ENCODE measurements at places on chromosomes 1 and 21.
A peak's percentile ranks its signal among the peaks of the same experiment; 100 is the strongest.

DNA sequence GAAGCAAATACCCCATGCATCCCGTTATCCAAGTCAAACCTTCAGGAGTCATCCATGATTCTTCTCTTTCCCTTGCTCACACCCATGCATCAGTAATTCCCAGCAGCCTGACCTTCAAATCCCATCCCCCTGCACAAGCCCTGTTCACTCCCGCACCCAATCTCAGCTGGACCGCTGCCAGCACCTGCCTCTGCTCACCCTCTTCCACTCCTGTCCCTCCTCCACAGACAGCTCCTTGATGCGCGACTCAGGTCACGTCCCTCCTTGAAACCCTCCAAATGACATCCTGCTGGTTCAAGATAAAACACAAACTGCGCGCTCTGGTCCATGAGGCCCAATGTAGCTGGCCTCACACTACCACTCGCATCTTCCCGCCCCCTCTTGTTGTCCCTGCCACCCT, 43.4 kb upstream of the MPZL1 start:
- DNase-seq: no peak

GRCh38 chr1:156114101-156114918, at the start of gene LMNA:
Gene LMNA, plus strand, starts transcription at chr1:156114711. Its CDS starts 208 bp downstream, at chr1:156114919.
- peak; percentile 96 for DNase-seq

- no peak for DNase-seq
These were observed 25.4 kb downstream of the NFASC start for GRCh38 chr1:204896023-204896422.

DNA sequence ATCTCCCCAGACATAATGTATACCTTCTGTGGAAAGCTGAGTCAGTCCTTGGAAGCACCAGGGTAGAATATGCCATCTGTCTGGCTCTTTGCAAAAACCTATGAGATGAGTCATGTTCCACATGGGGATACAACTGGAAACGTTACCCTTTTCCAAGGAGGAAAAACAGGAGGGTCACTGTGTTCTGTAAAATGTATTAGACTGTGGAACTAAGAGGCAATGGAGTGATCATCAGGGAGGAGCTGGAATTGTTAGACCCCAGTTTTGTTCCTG, 16.1 kb upstream of the PSMD4 start:
- DNase-seq: no peak

- DNase-seq: no peak
These were observed 36.9 kb upstream of the SLC22A15 start for GRCh38 chr1:115939455-115939854.

DNA sequence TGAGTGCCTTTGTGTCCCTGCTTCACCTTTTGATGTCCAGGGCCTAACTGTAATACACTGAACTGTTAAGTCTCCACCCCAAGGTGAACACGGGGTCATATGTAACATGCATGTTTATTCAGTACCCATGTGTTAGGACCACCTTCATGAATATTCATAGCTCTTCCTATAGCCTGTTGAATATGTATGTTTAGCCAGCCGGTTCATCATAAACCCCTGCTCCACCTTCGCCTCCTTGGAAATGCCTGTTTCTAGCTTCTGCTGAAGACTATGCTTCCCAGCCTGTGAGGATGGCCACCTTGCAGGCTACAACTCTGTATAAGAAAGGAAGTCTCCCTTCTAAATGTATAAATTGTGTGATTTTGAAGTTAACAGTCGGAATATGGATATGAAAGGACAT, 69.3 kb downstream of the C1orf94 start:
- DNase-seq: no peak

DNA sequence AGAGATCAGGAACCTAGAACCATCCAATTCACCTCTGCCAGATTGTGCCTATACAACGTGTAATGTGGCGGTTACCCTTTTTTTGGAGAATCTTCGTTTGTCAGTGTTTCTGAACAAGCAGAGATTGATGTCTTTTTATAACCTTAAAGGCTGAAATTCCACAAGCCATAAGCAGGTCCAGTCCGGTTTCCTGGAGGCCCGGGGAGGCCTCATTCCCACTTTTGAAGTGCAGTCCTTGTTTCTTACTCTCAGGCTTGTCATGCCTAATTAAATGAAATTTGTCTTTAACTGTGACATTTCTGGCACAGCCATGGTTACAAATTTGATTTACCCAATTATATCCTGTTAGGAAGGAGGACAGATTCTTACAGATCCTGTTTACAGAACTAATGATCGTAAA, 27.8 kb downstream of the ZNF362 start:
- no peak for DNase-seq

DNA sequence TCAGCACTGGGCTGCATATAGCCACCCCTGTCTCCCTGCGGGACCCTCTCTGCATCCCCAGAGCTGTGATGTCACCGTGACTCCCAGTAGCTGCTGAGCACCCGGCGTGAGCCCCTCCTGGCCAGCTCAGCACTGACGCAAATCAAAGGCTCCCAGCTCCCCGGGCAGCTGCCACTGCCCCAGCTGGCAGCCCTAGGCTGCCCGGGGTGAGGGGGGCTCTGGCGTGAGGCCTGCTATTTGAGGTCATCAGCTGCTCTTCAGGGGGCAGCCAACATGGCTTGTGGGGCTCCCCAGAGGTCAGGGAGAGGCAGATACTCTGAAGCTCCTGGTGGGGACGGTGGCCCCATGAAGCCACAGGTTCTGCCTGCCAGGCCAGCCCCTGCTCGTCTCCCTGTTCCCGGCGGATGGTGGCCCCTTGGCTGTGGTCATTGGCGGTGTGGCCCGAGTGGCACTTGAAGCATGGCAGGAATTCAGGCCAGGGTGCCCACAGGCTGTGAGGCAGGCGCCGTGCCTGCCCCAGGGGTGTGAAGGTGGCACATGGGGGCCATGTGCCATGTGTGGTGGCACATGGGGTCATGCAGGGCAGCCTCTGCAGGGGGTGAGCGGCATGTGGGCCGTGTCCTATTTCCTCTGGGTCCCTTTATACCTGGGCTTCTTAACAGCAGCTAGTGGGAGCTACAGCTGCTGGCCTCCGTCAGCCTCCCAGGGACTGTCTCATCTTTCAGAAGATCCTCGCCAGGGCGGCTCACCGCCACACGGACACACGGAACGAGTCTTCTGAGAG, 85.4 kb downstream of the SIK1 start:
- no peak for DNase-seq

- DNase-seq: peak; percentile 32
These were observed 30.4 kb downstream of the TMEM63A start for GRCh38 chr1:225851805-225852204.

DNA sequence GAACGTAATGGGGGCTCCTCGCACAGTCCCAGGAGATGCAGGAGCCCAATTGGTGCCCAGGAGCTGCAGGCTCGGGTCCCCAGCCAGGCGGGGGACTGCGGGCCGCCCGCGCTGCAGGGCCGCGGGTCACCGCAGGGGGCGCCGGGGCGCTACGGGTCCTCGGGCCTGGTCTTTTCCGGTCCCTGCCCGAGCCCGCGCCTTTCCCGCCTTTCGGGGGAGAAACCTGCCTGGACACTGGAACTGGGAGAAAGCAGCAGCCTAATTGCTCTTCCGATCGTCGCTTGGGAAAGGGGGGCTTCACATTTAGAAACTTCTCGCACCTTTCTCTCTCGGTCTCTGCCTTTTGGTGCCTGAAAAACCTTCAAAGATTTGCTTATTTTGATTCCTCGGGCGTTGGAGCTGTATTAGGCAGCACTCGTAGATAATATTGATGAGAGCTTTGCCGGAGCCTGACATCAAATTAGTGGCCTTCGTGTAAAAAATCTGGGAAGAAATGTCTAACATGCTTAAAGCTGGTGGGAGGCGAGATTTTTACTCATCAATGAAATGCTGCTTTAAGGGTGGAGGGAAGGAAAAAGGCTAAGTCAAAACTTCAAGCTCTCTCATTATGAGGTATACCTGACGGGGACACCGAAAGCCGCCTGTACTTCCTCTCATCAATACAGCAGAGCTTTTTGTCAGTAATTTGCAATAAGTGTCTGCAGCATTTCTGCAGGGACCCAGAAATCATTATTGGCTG, 12.6 kb upstream of the BARHL2 start:
- no peak for DNase-seq

GRCh38 chr1:4700801-4701200, 46.4 kb downstream of the AJAP1 start:
- no peak for DNase-seq

DNA sequence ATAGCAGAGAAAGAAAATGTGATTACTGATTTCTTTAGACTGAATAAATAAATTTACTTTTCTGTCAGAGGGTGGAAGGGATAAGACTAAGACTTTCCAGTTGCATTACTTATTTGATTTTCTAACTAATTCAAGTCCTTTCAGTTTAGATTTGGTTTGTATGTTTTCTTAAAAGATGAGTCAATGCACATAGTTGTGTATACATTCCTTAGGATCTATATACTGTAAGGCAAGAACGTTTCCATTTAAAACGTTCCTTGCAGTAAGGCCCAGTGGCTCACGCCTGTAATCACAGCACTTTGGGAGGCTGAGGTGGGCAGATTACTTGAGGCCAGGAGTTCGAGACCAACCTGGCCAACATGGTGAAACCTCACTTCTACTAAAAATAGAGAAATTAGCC, 14.5 kb upstream of the SERTAD4 start:
- no peak for DNase-seq

GRCh38 chr1:53079251-53079650, 17.2 kb downstream of the PODN start:
- DNase-seq: no peak

GRCh38 chr21:37032877-37033471, 26.5 kb downstream of the RIPPLY3 start:
- peak; percentile 42 for DNase-seq

DNA sequence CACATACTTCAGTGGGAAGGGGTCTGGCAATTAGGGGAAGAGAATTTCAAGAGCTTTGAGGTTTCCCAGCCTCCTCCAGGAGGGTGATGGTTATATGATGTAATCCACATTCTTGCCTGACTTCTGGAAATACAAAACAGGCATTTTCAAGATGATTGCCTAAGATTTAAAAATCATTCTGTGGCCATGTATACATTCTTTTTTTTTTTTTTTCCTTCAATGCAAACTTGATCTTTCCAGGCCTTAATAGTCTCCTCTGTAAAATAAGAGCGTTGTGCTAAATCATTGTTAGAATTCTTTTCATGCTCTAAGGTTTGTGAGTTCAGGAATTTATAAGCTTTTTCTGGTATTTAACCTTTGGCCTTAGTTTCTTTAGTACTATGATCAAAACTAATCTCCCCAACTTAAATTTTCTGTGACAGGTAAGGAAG, 192.3 kb upstream of the HMCN1 start:
- DNase-seq: peak; percentile 33

DNA sequence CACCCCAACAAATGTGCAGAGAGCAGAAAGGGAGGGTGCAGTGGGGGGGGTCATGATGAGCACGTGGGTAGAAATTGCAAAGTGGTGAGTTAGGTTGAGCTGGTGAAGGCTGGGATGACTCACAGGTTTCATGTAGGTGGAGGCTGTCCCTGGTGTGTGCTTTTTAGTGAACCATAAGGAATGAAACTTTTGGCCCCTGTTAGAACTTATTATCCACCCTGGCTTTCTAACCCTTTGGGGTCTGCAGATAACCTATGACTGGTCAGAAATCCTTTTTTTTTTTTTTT, 46.9 kb downstream of the DOP1B start:
- DNase-seq: peak; percentile 56

DNA sequence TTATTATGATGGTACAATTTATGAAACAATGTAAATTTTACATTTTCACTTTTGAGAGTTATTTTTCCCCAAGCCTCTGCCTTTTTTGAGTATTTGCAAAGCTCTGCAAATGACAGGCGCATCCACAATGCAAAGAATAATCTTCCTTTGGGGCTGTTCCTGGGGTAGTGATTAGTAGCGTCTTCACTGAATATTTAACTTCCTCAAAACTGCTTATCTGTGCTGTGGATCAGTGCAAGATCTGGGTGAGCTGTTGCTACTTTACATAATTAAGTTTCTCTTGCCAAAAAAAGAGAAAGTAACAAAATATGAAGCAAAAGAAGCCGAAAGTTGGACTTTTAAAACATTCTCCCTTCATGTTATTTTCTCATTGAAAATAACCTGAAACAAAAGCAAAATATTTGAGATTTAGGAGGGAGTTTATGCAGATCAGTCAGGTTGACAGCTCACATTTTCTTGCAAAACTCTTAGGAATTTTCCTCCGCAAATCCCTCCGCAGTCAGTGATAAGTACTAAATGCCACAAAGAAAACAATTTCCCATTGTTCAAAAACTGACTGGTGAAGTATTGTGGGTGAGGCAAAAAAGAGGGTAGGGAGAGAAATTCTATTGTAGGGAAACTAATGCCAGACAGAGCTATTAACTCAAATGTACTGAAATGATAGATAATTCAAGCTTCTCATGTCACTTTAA, 276.4 kb upstream of the B3GALT2 start:
- DNase-seq: peak; percentile 20

DNA sequence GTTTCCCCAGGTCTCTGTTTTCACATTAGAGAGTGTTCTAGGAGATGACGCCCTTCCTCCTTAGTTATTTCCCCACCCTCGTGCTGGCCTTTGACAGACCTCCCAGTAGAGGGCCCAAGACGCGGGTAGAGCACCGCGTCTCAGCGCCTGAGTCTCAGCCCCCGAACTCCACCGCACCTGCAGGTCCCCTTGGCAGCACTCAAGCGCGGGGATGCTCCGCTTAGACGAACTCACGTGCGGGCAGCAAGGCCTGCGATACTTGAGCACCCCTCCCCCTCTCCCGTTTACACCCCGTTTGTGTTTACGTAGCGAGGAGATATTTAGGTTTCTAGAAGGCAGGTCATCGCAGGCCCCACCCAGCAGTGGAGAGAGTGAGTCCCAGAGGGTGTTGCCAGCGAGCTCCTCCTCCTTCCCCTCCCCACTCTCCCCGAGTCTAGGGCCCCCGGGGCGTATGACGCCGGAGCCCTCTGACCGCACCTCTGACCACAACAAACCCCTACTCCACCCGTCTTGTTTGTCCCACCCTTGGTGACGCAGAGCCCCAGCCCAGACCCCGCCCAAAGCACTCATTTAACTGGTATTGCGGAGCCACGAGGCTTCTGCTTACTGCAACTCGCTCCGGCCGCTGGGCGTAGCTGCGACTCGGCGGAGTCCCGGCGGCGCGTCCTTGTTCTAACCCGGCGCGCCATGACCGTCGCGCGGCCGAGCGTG, at the start of gene CD55:
CD55 (plus strand) TSS at position 600 of the 711 bp plus-strand sequence; CDS start at position 688, 88 bp downstream.
- peak; percentile 98 for DNase-seq

DNA sequence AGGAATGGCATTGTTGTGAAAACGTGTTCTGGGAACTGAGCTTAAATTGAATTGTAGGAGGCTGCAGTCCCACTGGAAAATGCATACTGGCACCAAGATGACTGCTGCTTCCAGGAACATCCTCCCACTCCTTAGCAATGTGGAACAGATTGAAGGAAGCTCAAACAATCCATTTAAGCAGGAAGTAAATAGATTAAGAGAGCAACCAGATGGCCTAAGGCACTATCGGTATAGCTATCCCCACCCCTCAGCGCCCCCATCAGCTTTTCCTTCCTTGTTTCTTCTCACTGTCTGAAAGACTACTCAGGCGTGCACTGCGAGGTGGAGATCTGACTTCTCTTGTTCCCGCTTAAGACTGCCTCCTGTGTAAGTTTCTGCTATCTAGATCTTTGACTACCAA, 4.0 kb upstream of the IFI16 start:
- DNase-seq: peak; percentile 46
